ENCODE measurements at places on chromosomes 1 and 21. TPM values are rescaled to one million over a fixed set of nuclear protein-coding genes. Genes with fewer than 3 reads are reported as not detected.

Gene PCSK9
- 4.4 TPM for total RNA-seq

Gene PRAMEF6
- not detected for total RNA-seq

Gene SYT11
- 20.2 TPM for total RNA-seq

Gene TMEM125
- not detected for total RNA-seq

Gene ATF3
- total RNA-seq, result 1.2 TPM

Gene EPHA10
- not detected for total RNA-seq

Gene CHIA
- total RNA-seq, result not detected

Gene TMEM81
- 1.5 TPM for total RNA-seq

Gene ID3
- total RNA-seq, result 10.4 TPM

Gene SPAG17
- total RNA-seq, result not detected

Gene ST6GALNAC3
- total RNA-seq, result 0.39 TPM

Gene ST6GALNAC5
- 0.39 TPM for total RNA-seq

Gene ENTREP3
- total RNA-seq, result 10.0 TPM

Gene KLHDC7A
- total RNA-seq, result not detected

Gene HEYL
- total RNA-seq, result not detected

Gene KCND3
- under 0.01 TPM for total RNA-seq

Gene WDR64
- total RNA-seq, result not detected

Gene HENMT1
- total RNA-seq, result 2.0 TPM

Gene ESRRG
- not detected for total RNA-seq

Gene ICOSLG
- 0.37 TPM for total RNA-seq

Gene LRRN2
- total RNA-seq, result not detected

Gene STX12
- 46.1 TPM for total RNA-seq

Gene CNR2
- total RNA-seq, result not detected

Gene FOXD2
- total RNA-seq, result under 0.01 TPM

Gene ADORA1
- total RNA-seq, result 0.59 TPM

Gene MYOG
- total RNA-seq, result not detected

Gene SLC6A9
- 1.2 TPM for total RNA-seq

Data from subcutaneous preadipocyte (primary cell).